ENCODE measurements at places on chromosomes 11 and 22. TPM values are rescaled to one million over a fixed set of nuclear protein-coding genes. Genes with fewer than 3 reads are reported as not detected.

GRCh38 chr22:35352214-35353111 is 28.4 kb upstream of the HMOX1 start:
- no peak overlapping the region for H3K4me3 ChIP-seq
- DNase-seq = peak; percentile 66
- peak overlapping the region; percentile 76 for H3K27ac ChIP-seq
- peaks cover 10% of the 10 kb centered on the region for H3K27me3 ChIP-seq

DTX4 gene
- total RNA-seq = 0.48 TPM

- H3K27me3 ChIP-seq = peaks cover 2% of the 10 kb centered on the region
- H3K4me1 ChIP-seq = peaks cover 32% of the 10 kb centered on the region
- H3K27ac ChIP-seq = no peak overlapping the region
- no peaks in the 10 kb centered on the region for H3K36me3 ChIP-seq
These were observed 35.9 kb upstream of the LYVE1 start for GRCh38 chr11:10604340-10604748.

DNA sequence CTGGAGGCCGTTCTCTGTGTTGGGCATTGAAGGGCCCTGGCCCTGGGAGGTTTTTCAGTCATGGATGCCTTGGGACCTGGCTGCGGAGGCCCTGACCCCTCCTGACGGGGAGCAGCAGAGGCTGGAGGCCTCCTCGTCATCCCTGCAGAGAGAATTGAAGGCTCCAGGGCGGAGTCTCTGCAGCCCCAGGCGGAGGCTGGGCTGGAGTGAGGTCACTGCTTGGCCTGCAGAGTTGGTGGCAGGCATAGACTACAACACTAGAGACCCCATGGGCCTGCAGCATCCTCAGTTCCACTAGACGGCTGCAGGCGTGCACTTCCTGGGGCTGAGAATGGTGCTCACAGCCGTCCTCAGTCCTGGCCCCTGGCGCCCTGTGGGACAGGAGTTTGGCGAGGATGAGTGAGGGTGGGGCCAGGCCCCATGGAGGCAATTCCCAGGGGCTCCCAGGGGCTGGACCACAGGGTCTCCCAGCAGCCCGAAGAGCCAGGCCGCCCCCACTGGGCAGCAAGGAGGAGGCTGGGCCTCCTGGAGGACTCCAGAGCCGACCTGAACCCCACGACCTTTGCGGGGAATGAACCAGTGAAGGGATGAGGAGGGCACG is 1194.9 kb downstream of the BRD1 start:
- DNase-seq = no peak
- H3K27me3 ChIP-seq = no peaks in the 10 kb centered on the region
- no peak overlapping the region for H3K4me3 ChIP-seq
- H3K4me1 ChIP-seq = no peaks in the 10 kb centered on the region
- no peaks in the 10 kb centered on the region for H3K36me3 ChIP-seq

OR6A2 gene
- total RNA-seq = not detected

GRCh38 chr11:93279851-93280347 is 50.6 kb upstream of the DEUP1 start:
- H3K4me3 ChIP-seq = no peak overlapping the region
- peaks cover 3% of the 10 kb centered on the region for H3K27me3 ChIP-seq
- no peaks in the 10 kb centered on the region for H3K36me3 ChIP-seq
- DNase-seq = no peak
- no peak overlapping the region for H3K27ac ChIP-seq

- H3K4me1 ChIP-seq = no peaks in the 10 kb centered on the region
- H3K27ac ChIP-seq = no peak overlapping the region
- no peaks in the 10 kb centered on the region for H3K27me3 ChIP-seq
- DNase-seq = no peak
These were observed 1074.5 kb downstream of the NTM start for GRCh38 chr11:132444911-132445310.

ARHGEF17 gene
- 0.05 TPM for total RNA-seq

ACRV1 gene
- not detected for total RNA-seq
